CD4-positive, alpha-beta memory T cell (primary cell): ENCODE measurements at places on chromosomes 2 and 18. TPM values are rescaled to one million over a fixed set of nuclear protein-coding genes. Genes with fewer than 3 reads are reported as not detected.

The PLCL1 gene
- 17.6 TPM for total RNA-seq

The INPP4A gene
- 133 TPM for total RNA-seq

The SIX3 gene
- total RNA-seq, result not detected

The IL18RAP gene
- total RNA-seq, result 6.5 TPM

DNA sequence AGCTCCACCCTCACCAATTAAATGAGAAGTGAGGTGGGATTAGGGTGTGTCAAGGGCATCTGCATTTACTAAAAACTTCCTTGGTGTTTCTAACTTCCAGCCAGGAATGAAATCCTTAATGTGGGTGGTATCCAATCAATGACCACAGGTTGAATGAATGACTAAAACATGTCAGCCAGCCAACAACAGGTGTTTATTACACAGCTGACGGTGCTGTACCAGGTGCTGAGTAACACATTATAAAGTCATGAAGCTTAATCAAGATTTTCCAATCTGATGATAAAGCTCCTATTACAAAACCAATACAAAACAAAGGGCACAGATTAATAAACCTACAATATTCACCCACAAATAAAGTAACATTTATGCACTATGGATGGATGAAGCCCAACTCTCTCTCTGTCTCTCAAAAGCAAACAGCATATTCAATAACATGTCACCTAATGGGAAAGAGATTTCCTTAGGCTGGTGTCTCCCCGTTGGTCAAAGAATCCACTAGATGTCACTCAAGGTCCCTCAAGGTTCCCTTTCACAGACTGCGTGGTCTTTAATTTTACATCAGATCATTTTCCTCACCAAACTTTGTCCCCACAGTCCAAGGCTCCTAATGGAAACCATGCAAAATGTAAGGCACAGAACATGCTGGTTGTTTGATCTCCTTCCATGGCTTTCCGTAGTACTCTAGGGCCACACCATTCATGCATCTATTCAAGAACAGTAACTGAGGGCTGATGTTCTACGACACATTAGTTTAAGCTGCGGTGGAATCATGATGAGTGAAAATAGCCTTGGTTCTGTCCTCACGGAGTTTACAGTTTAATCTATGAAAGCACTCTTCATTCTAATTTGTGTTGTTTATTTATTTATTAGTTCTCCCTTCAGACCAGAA is 6.4 kb upstream of the PTPN4 start:
- H3K36me3 ChIP-seq, result no peaks in the 10 kb centered on the region
- DNase-seq, result peak; percentile 58
- no peaks in the 10 kb centered on the region for H3K4me1 ChIP-seq
- no peaks in the 10 kb centered on the region for H3K27me3 ChIP-seq
- H3K4me3 ChIP-seq, result no peak overlapping the region

DNA sequence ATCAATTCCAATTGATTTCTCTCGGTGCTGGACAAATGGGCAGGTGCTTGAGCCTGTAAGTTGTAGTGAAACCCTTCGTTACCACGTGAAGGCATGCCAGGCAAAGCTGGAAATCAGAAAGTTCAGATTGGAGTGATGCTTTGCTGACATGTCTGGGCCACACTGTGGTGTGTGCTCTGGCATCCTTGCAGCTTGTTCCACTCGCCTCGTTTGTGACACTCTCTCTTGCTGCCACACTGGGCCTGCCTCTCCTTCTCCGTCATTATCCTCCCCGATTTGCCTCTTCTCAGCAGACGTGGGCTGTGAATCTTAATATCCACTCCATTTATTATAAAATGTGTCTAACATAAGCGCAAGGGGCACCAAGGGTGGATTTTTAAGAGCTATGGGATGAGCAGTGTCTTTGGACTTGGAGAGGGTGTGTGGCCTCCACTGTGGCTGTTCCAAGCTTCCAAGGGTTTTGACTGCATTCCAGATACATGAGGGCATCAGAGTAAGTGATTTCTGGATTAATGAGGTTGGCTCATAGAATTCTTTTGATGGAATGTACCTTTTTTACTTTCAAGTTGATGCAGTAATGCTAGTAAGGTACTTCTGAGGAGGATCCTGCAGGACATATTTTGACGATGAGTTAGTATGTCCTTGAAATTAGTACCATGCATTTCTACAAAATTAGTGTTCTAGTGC is 238.8 kb downstream of the TPGS2 start:
- no peaks in the 10 kb centered on the region for H3K27me3 ChIP-seq
- DNase-seq, result no peak
- no peaks in the 10 kb centered on the region for H3K36me3 ChIP-seq
- H3K4me3 ChIP-seq, result no peak overlapping the region
- no peak overlapping the region for H3K27ac ChIP-seq

GRCh38 chr2:65430603-65431420 is 1.6 kb downstream of the SPRED2 start:
- no peak overlapping the region for H3K27ac ChIP-seq
- H3K27me3 ChIP-seq, result peaks cover 10% of the 10 kb centered on the region
- peaks cover 22% of the 10 kb centered on the region for H3K4me1 ChIP-seq
- peak; percentile 70 for DNase-seq
- H3K4me3 ChIP-seq, result peak overlapping the region; percentile 62
